ENCODE measurements at places on chromosomes 2 and 18. TPM values are rescaled to one million over a fixed set of nuclear protein-coding genes. Genes with fewer than 3 reads are reported as not detected.

The IL1F10 gene
- not detected for total RNA-seq

The LCT gene
- total RNA-seq, result not detected

The STAT4 gene
- 3.0 TPM for total RNA-seq

The ALPG gene
- not detected for total RNA-seq

The RAPH1 gene
- total RNA-seq, result 51.6 TPM

The SRD5A2 gene
- total RNA-seq, result under 0.01 TPM

The LAMA1 gene
- total RNA-seq, result 12.8 TPM

The QPCT gene
- 9.6 TPM for total RNA-seq

The SERPINB4 gene
- not detected for total RNA-seq

The NEURL3 gene
- total RNA-seq, result not detected

The RAB6D gene
- 0.98 TPM for total RNA-seq

The SGO2 gene
- 3.7 TPM for total RNA-seq

The B4GALT6 gene
- 6.4 TPM for total RNA-seq
